ENCODE measurements at places on chromosomes 2 and 18.

DNA sequence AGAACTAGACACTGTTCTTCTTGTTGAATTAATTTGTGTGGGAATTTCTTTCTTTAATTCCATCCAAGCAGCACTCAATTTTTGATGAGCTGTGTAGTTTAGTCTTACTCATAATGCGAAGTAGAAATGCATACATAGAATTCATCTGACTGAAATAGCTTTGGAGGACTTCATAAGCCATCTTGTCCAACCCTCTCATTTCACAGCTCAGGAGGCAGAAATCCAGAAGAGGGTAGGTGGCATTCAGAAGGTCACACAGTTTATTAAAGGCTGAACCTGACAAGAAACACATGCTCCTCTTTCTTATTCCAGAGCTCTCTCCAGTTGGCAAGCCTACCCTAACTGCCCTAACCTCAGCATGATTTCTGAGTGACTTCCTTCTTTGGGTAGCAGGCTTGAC, 169.2 kb upstream of the NOSTRIN start:
- no peak for DNase-seq

- DNase-seq, result peak; percentile 44
Observed at GRCh38 chr2:206160125-206160806, 571 bp downstream of the EEF1B2 start.

GRCh38 chr2:9238591-9239326, 32.1 kb downstream of the ASAP2 start:
- no peak for DNase-seq

- no peak for DNase-seq
Observed at GRCh38 chr2:231605607-231606091, 13.0 kb downstream of the TEX44 start.

- no peak for DNase-seq
Observed at GRCh38 chr18:76370201-76370600, 124.8 kb downstream of the ZNF516 start.

GRCh38 chr18:64444819-64445218, 295.9 kb upstream of the LINC00305 start:
- DNase-seq, result no peak

DNA sequence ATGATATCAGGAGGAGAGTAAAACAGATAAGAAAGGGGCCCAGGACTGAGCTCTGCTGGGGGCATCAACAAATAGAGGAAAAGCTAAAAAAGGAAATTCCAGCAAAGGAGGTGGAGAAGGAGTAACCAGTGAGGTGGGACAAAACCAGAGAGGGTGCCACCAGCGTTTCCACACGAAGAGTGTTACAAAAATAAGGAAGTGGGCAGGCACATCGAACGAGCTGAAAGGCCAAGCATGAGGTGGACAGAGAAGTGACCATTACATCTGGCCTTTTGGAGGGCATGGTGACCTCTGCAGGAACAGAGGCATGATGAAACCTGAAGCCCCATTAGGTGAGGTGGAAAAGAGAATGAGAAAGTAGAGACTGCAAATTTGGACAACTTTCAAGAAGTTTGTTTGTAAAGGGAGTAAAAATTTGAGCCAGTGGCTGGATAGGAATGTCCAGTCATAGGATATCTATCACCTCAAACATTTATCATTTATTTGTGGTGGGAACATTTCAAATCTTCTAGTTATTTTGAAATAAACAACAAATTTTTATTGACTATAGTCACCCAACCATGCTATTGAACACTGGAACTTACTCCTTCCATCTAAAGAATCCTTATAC, 18.4 kb upstream of the VIT start:
- no peak for DNase-seq

- DNase-seq, result no peak
Observed at GRCh38 chr2:221581986-221582385, 9.9 kb upstream of the EPHA4 start.

GRCh38 chr18:31044926-31045325, 2.4 kb upstream of the DSC3 start:
- no peak for DNase-seq

GRCh38 chr18:46672062-46672970, 15.3 kb upstream of the LOXHD1 start:
- DNase-seq, result no peak

DNA sequence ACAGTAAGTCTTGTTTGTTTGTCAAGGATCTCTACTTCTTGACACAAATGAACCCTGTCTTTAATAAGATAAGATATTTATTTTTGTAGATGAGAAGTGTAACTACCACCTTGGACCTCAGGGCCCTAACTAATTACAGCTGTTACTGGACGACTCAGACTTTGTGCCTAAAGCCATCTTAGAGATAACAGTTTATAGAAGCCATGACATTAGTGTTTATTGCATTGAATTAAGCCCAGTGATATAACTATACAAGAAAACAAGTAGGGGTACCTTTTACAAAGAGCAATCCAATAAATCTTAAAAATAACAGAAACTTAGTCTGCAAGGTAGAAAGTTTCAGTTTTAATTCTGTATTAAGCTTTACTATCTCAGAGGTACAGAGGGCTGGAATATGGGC, 119.0 kb downstream of the HIBCH start:
- no peak for DNase-seq

- DNase-seq, result no peak
Observed at GRCh38 chr2:150916467-150917396, 344.9 kb downstream of the RBM43 start.

All from HuH-7.5 (cell line).